NCI-H1105 (cell line): ENCODE measurements at places on chromosomes 11 and 22.

DNA sequence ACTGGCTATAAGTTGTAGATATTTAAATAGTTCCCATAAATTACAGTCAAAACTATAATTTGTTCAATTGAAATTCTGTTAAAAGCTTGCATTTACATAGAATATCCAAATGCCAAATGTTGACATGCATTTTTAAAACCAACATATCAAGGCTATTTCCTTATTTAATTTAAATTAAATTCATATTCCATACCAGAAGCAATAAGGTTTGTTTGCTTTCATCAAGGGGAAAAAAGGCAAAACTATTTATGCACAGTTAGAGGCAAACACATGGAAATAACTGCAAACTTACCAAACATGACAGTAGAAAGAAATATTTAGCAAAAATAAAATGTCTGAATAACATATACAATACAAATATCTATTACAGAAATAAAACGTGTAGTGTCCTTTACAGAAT, 1581.2 kb upstream of the TENM4 start:
- no peak for DNase-seq

DNA sequence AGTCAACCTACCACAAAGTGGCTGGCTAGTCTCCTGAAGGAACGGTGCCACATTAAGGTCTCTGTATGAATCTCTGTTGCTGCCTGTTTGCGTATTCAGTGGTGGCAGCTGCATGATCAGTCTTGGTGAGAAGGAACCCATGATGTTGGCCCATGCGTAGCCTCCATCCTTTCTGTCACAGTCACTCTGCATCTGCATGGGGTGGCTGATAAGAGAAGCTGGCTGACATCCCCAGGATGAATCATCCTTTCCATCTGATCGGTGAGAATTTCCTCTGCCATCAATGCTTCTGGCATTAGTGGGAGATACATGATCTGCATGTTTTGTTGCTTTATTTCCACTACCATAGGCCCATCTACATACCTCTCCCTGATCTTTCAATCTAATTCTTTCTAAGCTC, 199.0 kb upstream of the NECTIN1 start:
- no peak for DNase-seq

GRCh38 chr11:103808252-103808651, 228.2 kb upstream of the DDI1 start:
- DNase-seq, result no peak

DNA sequence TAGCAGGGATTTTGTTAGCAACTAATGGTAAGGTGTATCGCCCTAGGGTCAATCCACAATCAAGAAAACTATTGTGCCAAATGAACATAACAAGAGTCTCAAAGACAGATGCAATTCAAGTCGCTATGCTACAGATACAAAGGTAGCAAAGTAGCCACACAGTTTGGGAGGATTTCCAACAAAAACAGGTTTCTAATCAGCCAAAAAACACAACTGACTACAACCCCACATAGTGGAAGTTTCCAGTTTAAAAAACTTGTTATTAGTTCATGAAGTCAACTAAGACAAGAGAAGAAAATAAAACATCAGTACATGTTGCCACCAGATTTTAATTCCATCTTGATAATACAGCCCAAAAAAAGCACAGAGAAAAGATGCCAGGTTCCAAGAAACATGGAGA, 38.0 kb downstream of the MYH9 start:
- DNase-seq, result no peak

- DNase-seq, result no peak
Observed at GRCh38 chr11:64287676-64288352, 2.2 kb downstream of the GPR137 start.

DNA sequence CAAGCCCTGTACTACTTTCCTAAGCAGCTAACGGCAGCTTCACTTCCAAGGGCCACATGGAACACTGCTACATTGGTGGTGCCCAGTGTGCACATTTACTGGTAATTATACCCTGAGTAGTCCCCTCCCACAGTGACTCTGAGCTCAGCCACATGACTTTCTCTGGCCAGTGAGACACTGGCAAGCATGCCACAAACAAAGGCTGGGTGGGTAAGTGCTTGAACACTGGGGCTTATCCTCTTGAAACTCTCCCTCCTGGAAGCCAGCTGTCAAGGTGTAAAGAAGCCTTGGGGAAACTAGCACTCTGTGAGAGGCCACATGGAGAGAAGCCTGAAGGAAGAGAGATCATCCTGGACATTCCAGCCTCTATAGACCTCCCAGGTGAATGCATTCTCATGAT, 54.4 kb upstream of the DRD2 start:
- DNase-seq, result no peak

GRCh38 chr11:116078101-116078591, 573.9 kb upstream of the CADM1 start:
- DNase-seq, result no peak

DNA sequence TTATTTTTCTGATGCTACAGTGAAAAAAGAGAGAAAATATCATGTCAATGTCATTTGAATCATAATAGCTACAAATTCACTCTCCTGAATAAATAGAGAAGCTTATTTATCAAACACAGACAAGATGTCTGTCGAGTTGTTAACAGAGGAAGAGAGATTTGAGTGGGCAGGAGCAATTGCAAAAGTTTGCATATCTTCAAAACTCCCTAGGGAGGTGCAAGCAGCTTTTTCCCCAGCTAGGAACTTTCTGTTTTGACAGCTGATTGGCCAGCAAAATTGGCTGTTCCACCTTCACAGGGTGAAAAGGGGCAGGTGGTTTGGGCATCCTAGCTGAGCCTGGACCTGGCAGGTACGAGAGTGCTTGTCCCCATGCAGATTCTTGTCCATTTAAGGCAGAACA, 98.2 kb downstream of the NTM start:
- DNase-seq, result no peak

GRCh38 chr11:61954851-61955421, 4.8 kb downstream of the BEST1 start:
- DNase-seq, result no peak

DNA sequence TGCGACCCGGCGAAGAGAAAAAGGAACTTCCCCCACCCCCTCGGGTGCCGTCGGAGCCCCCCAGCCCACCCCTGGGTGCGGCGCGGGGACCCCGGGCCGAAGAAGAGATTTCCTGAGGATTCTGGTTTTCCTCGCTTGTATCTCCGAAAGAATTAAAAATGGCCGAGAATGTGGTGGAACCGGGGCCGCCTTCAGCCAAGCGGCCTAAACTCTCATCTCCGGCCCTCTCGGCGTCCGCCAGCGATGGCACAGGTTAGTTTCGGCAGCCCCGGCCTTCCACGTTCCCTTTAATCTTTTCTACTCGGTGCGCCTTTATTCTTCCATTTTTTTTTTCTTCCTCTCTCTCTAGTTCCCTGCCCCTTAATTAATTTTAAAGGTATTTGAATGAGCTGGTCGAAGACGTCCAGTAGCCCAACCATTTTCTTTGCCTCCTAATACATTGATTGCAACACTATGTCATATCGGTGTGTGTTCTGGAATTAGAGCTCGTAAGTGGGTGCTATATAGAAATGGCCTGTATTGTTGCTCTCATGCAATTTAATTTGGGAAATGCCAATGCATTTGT, 537 bp downstream of the EP300 start:
- no peak for DNase-seq

DNA sequence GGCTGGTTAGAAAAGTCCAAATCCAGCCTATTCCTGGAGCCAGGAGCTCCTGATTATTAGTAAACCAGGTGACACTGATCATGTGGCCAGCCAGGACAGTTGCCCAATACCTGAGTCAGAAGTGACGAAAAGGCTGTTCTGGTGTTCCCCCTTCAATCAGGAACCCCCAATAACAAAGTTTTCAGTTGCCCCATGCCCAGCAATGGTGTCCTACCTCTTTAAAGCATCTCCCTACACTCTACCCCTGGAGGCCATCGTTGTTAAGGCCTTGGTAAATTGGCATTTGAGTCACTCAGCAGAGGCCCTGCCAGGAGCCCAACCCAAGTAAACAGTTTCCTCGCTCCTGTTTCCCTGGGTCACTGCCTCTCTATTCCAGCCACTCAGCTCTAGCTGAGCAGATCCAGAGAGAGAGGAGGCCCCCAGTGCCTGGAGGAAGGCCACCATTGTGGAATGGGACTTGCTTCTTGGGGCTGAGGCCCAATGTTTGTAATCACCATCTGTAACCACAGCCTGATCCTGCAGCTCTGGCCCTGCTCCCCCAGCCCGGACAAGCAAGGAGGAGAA, 25.0 kb downstream of the ARHGAP1 start:
- no peak for DNase-seq

GRCh38 chr22:36155702-36156101, 4.9 kb downstream of the APOL3 start:
- no peak for DNase-seq

DNA sequence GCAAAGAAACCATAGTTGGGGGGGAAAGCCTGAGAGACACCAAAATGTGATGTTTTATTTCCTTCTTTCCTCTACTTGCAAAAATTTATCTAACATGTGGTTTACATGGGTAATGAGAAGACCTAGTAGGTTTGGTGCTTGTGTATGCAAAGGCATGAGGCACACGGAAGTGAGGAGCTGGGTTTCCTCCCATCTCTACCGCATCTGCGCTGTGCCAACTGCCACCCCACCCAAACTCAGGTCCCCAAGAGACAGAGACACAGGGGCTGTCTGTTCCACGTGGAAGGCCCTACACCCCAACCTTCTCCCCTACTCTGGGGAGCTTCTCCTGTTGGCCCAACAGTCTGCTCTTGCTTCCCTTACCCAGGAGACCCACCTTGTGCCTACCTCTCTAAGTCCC, 4.8 kb downstream of the RTL6 start:
- DNase-seq, result no peak

GRCh38 chr22:42910221-42910942, 53.3 kb upstream of the ARFGAP3 start:
- no peak for DNase-seq

- no peak for DNase-seq
Observed at GRCh38 chr22:34072585-34072984, 152.3 kb upstream of the LARGE1 start.

GRCh38 chr11:67584205-67584880, 731 bp downstream of the GSTP1 start:
- DNase-seq, result no peak

DNA sequence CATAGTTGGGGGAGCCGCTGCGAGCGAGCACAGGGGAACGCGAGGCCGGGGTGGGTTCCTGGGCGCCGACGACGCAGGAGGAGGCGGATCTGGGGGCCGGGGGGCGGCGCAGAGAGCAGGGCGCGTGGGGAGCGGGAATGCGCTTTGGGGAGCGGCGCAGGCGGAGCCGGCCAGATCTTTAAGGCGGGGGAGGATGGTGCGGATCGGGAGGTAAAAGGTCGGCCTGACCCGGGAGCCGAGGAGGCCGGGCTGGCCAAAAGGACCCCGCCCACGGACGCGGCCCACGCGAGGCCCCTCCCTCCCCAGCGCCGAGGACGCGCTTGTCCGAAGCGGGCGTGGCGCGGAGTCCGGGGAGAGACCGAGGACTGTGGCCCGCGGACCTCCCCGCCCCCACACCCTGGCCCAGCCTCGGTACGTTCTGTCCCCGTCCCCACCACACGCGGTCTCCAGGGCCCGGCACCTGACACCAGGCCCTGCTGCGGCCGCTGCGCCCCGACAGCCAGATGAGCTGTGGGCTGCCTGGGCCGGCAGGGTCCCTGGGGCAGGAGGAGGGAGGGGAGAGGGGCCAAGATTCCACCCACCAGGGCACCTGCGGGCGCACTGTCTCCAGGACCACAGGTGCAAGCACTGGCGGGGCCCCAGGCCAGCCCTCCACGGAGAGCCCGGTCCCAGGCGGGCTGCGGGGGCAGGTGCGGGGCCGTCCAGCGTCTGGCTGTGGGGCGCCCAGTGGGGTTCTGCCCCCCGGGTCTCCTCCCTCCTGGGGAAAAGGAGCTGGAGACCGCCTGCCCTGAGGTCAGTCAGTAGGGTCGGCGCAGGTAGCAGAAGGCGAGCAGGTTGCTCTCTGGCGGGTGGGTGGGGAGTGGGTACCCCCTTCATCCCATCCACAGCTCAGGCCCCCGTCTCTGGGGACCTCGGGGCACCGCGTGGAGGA, 10.9 kb downstream of the PIM3 start:
- DNase-seq, result no peak
